T-helper 17 cell (primary cell): ENCODE measurements at places on chromosomes 3 and 15. TPM values are rescaled to one million over a fixed set of nuclear protein-coding genes. Genes with fewer than 3 reads are reported as not detected.

- no peak for DNase-seq
These were observed 6.9 kb upstream of the SERPINI2 start for GRCh38 chr3:167480748-167481147.

P2RY1 gene
- 0.22 TPM for total RNA-seq

- no peak for DNase-seq
These were observed 597.7 kb downstream of the OTOL1 start for GRCh38 chr3:162094301-162094700.

LZTFL1 gene
- 18.1 TPM for total RNA-seq

CCDC39 gene
- not detected for total RNA-seq

GOLGA8S gene
- total RNA-seq, result 0.07 TPM

DNA sequence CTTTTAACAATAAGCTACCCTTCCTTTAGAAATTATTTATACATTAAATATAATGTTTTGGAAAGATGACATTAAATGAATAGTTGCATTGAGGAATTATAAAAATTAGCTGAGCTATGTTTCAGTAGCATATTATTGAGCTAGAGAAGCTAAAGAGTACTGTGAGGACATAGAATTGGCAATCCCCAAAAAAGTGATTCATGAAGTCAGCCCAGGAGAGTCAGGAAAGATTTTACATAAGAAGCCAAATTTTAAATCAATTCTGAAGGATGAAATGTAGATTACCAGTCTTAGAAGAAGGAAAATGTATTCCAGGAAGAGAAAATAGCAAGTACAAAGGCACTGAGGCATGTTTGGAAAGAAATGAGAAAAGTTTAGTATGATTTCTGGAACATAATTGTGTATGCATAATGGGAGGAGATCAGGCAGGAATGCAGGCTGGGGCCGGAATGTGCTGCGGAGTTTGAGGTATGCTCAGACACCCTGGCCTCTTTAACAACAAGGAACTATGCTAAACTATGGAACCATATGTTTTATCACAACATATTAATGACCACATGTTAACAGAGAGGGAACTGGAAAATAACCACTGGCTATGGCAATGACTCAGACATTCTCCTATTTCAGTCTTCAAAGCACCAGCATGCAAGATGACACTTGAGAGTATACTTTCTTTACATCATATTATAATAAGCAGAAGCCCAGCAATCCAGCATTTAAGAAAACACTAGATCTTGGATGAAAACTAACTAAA lies 103.3 kb upstream of the COL8A1 start:
- DNase-seq, result no peak

UROC1 gene
- not detected for total RNA-seq

GRCh38 chr15:67146875-67147381 lies 81.5 kb downstream of the SMAD3 start:
- peak; percentile 31 for DNase-seq

ACTC1 gene
- total RNA-seq, result not detected

DNA sequence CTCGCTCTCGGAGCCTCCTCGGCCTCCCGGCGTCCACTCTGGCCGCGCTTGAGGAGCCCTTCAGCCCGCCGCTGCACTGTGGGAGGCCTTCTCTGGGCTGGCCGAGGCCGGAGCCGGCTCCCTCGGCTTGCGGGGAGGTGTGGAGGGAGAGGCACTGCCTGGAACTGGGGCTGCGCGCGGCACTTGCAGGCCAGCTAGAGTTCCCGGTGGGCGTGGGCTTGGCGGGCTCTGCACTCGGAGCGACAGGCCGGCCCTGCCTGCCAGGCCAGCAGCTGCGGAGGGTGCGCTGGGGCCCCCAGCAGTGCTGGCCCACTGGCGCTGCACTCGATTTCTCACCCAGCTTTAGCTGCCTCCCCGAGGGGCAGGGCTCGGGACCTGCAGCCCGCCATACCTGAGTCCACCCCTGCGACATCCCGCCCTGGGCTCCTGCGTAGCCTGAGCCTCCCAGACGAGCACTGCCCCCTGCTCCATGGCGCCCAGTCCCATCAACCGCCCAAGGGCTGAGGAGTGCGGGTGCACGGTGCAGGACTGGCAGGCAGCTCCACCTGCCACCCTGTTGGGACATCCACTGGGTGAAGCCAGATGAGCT lies 765.0 kb downstream of the IGSF11 start:
- no peak for DNase-seq
